ENCODE measurements at places on chromosomes 4 and X.

- DNase-seq = no peak
Observed at GRCh38 chr4:181181331-181181730, 1061.9 kb upstream of the TENM3 start.

- no peak for DNase-seq
Observed at GRCh38 chr4:77473509-77473908, 132.1 kb upstream of the CXCL13 start.

DNA sequence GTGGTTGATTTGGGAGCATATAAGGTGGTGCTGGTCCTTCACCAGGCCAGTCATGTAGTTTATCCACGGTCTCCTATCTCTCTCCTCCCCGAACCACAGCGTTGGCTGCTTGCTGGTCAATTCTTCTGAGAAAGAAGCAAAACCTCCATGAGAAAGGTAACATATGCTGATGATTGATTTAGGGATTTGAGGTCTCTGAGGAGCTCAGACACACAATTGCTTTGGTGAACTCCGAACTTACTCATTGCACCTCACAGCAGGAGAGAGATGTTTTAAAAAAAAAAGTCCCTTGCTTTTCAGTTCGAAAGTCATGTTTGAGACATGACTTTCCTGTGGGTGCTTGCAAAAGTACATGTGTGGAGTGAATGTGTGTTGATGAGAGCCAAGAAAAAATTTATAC lies 100.2 kb downstream of the TSPAN7 start:
- no peak for DNase-seq

DNA sequence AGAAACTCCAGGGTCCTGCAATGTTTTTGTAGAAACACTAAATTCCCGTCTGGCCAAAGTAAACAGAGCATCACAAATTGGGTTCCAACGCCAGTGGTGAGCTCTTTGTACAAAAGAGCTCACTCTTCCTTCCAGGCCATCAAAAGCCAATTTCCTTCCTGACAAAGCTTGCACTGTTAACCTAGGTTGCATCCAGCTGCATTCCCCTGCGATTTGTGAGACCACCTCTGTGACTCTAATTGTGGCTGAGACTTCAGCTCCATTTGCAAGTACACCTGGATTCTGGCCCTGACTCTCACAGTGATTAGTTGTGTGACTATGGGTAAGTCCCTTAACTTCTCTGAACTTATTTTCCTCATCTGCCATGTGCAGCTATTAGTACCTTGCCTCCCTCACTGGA lies 212.5 kb upstream of the CXorf66 start:
- DNase-seq = no peak

DNA sequence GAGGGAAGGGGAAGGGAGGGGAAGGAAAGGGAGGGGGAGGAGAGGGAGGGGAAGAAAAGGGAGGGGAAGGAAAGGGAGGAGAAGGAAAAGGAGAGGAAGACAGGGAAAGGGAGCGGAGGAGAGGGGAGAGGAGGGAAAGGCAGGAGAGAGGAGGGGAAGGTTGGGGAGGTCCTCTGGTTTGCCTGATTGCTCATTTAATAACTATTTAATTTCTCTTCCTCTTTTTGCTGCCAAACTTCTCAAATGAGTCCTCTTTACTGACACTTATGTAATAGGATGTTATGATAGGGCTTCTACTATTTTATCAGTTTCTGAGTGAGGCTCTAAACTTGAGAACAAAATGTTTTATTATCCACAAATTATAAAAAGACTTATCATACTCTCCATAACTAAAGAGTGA lies 35.4 kb upstream of the PPA2 start:
- DNase-seq = no peak

GRCh38 chr4:64497491-64497890 lies 88.2 kb upstream of the TECRL start:
- DNase-seq = no peak

GRCh38 chr4:6753103-6753560 lies 29.4 kb upstream of the KIAA0232 start:
- DNase-seq = no peak

- peak; percentile 58 for DNase-seq
Observed at GRCh38 chr4:2071912-2072867, 13.1 kb downstream of the NAT8L start.

DNA sequence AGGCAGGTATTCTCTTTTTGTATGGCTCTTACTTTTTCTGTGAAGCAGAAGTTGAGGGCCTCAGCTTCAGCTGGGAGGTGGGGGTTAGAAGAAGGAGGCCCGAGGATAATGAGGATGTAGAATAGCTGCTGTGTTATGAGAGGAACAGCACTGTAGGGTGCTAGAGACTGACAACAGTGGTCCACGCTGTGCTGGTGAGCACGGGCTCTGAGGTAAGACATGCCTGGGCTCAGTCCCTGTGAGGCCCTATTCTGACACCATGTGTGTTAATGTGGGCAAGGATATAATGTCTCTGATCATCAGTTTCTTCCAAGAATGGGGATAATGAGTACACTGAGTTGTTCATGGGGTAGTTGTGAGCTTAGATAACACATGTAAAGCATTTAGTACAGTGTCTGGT lies 55.3 kb upstream of the SFRP2 start:
- DNase-seq = no peak

- DNase-seq = no peak
Observed at GRCh38 chr4:153521999-153522801, 56.0 kb downstream of the TMEM131L start.

- DNase-seq = no peak
Observed at GRCh38 chrX:16155581-16156096, 11.6 kb upstream of the MAGEB17 start.

GRCh38 chrX:136115904-136116297 lies 31.4 kb upstream of the FHL1 start:
- DNase-seq = no peak

GRCh38 chr4:81512757-81513501 lies 41.2 kb upstream of the RASGEF1B start:
- DNase-seq = peak; percentile 71

DNA sequence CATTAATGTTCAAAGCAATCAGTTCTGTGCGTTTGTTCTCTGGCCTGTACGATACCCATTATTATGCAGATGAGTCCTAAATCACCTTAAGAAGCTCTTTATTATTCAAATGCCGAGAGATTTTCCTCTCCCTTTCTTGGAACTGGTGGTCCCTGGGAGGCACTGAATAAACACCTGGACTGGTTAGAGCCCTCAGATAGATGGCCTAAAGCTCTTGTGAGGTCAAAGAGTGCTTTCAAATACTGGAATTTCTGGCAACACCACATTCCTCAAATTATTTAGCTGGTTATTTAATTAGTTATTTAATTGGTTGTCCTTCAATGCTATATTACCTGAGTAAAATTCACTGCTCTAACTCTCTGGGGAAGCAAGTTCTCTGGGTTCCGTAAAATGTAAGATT lies 3.0 kb downstream of the ARHGEF38 start:
- DNase-seq = no peak

GRCh38 chr4:54742636-54743399 lies 85.1 kb downstream of the KIT start:
- DNase-seq = no peak

GRCh38 chrX:96590403-96590802 lies 94.2 kb upstream of the DIAPH2 start:
- DNase-seq = no peak

All from spleen (tissue), 13 donors.